Activated T-helper 9 cell treated with anti-CD3 and anti-CD28 coated beads, Interleukin-2, amount 50 U/mL, for 16 hours (primary cell): ENCODE measurements at places on chromosomes 7 and 10.

GRCh38 chr10:70500812-70501301 lies 22.3 kb downstream of the PALD1 start:
- no peak for DNase-seq

GRCh38 chr10:113305871-113306270 lies 247.0 kb upstream of the HABP2 start:
- DNase-seq: no peak

- DNase-seq: no peak
These were observed 12.6 kb downstream of the DHX32 start for GRCh38 chr10:125868372-125868975.

DNA sequence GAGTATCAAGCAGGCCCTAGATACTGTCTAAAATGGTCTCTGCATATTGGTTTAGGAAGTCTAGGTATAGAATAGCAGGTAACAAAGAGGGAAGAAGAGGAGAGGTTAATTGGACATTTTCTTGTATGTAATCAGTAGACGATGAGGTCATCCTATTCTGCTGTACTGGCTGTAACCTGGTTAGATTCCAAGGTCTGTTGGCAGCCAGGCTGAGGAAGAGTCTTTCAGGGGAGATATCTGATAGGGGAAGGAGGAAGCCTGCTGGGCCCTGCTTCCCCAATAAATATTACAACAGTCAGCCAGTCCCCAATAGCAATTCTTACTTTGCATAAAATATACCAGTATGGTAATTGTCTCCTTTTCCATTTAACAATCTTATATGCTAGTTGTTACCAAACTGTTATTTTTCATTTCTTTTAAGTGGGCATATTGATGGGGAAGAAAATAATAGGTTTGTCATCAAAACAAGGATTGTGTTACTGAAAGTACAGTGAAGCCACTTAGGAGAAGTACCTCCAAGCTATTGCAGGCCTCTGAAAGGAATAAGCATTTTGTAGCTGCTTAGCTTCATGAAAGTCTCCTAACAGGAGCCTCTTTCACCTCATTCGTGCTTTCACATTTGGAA lies 186.4 kb downstream of the LRRC4 start:
- no peak for DNase-seq

GRCh38 chr7:47536661-47537611 lies 45.0 kb downstream of the TNS3 start:
- DNase-seq: no peak

DNA sequence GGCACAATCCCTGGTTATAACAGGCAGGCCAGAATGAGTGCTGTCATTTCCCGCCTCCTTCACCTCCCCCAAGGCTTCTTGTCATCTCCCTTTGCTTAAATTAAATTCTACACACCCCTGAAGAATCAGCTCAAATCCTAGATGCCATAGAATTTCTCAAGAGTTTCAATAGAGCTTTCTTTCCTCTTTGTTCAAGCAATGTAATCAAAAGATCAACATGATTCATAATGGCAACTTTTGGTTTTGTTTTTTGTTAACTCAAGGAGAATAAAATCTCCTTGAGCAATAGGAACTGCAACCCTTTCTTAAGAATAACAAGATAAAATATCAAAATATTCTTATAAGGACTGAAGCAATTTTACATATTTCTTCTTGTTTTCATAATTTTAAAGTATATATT lies 180.8 kb upstream of the CDK1 start:
- DNase-seq: no peak

- no peak for DNase-seq
These were observed 408.6 kb upstream of the PRKCQ start for GRCh38 chr10:6988654-6989053.

GRCh38 chr7:37284805-37285231 lies 163.8 kb downstream of the ELMO1 start:
- peak; percentile 12 for DNase-seq

GRCh38 chr7:155378580-155378934 lies 79.4 kb upstream of the EN2 start:
- no peak for DNase-seq

- no peak for DNase-seq
These were observed 256.5 kb upstream of the PPP2R2D start for GRCh38 chr10:131644289-131644688.

- no peak for DNase-seq
These were observed 94.2 kb downstream of the NRBF2 start for GRCh38 chr10:63227207-63227895.

GRCh38 chr7:157010588-157011332 lies at the start of gene MNX1:
TSS of gene MNX1 (minus strand) at chr7:157010663. CDS start at chr7:157010350, 313 bp downstream.
- peak; percentile 16 for DNase-seq

- DNase-seq: no peak
These were observed 33.9 kb downstream of the STOX1 start for GRCh38 chr10:68861253-68861652.

- no peak for DNase-seq
These were observed 297.5 kb downstream of the FGFR2 start for GRCh38 chr10:121300723-121301122.

GRCh38 chr10:96374639-96374984 lies 15.8 kb upstream of the OPALIN start:
- no peak for DNase-seq

- DNase-seq: no peak
These were observed 97.9 kb downstream of the GAD2 start for GRCh38 chr10:26314265-26315013.

- DNase-seq: no peak
These were observed 291.2 kb downstream of the KIF20B start for GRCh38 chr10:89992575-89992974.
